ENCODE measurements at places on chromosomes 11 and 22.

DNA sequence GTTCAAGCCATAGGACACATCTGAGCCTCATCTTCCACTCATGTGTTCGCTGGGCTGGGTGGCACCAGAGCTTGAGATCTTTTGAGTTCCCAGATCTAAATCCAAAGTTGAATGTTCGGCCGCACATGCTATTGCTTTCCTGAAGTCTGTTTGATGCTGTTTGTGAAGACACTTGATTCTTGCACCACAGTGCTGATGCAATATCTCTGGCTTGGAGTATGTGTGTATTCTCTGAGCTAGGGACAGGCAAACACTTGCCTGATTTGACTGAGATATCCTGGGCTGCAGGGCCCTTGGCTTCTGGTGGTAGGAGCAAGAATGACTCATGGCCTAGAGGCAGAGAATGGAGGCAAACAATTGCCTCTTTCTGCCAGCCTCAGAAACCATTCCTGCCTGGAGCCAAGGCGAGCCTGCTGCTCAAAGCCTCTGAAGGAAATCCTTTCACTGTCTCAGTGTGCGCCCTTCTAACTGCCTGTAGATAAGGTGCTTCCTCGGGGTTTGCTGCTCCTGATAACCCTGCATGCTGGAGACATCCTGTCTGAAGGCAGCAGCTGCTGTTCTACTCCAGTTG lies 73.0 kb downstream of the CYB5R2 start:
- DNase-seq: no peak

- DNase-seq: no peak
Measured at GRCh38 chr11:3182462-3182852, 17.3 kb upstream of the OSBPL5 start.

- no peak for DNase-seq
Measured at GRCh38 chr11:19974886-19975285, 185.4 kb downstream of the DBX1 start.

DNA sequence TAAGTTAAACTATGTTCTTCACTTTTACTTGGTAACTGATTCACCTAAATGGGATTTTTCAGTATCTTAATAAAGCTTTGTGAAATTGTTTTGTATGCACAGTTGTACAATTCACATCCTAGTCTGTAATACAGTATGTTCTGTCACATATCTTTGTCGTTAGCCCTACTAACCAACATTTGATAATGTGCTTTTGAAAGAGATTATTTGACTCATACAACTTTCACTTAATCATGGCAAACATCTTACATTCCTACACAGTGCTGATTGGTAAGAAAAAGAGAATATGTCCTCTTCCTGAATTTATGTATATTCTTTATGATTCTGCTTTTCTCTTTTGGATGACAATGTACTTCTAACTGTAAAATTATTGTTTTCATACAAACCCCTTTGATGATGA lies 234.5 kb downstream of the METTL15 start:
- no peak for DNase-seq
